ENCODE measurements at places on chromosomes 11 and 22.
A peak's percentile ranks its signal among the peaks of the same experiment; 100 is the strongest.

DNA sequence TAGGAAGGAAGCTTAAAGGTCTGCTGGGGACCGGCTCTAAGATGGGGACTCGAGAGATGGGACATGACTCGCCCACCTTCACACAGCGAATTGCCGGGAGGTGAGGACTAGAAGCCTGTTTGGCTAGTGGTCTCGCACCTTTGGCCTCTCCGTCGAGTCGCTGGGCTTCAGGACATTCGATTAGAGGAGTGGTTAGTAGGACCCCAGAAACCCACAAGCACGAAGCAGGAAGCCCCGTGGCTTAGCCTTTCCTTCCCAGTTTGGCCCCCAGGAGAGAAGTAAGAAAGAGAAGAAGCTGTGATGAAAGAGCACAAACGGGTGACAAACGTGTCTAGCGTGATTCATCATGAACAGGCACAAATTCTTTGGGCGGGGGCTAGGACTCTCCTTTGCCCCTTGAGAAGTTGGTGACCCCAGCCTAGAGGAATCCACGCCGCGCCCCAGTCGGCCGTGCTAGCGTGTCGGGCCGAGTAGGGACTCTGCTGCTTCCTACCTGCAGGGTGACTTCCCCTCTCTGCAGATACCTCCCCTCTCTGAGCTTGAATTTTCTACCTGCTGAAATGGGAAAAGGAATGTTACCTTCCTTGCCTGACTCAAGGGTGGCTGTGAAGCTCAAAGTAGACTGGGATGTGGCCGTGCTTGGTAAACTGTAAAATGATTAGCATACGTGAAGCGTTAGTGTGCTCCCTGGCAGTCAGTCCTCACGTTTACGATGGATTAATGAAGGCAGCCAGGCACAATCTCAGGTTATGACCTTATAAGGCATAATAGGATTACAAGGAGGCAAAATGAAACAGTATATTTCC is 1.1 kb upstream of the ADM start:
- peak; percentile 40 for DNase-seq

DNA sequence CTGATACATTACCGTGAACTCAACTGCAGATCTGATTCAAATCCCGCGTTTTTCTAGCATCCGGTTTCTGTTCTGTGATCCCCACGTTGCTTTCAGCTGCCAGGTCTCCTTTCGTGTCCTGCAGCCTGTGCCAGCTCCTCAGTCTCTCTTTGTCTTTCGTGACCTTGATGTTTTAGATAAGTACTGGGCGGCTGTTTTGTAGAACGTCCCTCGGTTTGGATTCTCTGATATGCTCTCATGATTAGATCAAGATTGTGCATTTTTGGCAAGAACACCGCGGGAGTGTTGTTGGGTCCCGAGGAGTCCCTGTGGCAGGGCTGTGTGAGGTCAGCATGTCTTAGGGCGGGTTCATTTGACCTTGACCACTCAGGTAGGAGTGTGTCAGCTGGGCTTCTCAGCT is 38.6 kb downstream of the KCNQ1 start:
- DNase-seq: no peak

DNA sequence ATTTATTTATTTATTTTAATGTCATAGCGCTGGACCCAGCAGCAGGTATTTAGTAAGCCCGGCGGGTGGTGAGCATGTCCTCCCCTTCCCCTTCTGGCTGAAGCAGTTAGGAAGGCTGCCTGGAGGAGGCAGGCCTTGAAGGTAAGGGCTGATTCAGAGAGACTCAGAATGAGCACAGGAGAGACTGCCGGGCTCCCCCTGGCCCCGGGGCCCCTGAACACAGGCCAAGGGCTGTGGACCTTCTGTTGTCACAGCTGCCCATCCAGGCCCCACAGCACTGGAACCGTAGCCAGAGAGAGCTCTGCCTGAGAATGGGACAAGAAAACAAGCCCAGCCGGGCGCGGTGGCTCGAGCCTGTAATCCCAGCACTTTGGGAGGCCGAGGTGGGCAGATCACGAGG is 52.8 kb downstream of the KCNJ4 start:
- no peak for DNase-seq

DNA sequence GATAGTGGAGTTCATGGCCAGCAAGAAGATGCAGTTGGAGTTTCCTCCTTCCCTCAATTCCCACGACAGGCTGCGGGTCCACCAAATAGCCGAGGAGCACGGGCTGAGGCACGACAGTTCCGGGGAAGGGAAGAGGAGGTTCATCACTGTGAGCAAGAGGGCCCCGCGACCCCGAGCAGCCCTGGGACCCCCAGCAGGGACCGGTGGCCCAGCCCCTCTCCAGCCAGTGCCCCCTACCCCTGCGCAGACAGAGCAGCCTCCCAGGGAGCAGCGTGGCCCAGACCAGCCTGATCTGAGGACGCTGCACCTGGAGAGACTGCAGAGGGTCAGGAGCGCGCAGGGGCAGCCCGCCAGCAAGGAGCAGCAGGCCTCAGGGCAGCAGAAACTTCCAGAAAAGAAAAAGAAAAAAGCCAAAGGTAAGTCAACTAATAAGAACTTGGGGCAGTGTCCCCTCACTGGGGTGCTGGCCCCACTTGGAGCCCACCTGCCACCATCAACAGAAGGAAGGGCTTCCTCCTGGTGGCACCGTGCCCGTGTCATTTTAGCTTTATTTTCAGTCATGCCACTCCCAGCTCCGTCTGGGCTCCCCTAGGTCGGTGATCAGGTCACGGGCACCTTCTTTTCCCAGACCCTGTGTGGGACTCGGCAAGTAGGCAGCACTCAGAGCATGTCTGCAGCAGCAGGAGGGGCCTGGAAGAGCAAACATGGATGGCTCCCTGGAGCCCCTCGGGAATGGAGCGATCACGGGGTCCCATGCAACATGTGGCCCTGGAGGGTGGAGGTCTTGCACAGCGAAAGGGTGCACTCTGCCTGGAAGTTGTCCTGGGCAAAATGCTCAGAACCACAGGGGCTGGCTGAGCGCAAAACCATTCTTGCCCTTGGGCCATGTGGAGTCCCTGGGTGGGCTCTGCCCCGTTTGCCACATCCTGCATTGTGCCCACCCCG is 33.3 kb downstream of the IGHMBP2 start:
- no peak for DNase-seq

DNA sequence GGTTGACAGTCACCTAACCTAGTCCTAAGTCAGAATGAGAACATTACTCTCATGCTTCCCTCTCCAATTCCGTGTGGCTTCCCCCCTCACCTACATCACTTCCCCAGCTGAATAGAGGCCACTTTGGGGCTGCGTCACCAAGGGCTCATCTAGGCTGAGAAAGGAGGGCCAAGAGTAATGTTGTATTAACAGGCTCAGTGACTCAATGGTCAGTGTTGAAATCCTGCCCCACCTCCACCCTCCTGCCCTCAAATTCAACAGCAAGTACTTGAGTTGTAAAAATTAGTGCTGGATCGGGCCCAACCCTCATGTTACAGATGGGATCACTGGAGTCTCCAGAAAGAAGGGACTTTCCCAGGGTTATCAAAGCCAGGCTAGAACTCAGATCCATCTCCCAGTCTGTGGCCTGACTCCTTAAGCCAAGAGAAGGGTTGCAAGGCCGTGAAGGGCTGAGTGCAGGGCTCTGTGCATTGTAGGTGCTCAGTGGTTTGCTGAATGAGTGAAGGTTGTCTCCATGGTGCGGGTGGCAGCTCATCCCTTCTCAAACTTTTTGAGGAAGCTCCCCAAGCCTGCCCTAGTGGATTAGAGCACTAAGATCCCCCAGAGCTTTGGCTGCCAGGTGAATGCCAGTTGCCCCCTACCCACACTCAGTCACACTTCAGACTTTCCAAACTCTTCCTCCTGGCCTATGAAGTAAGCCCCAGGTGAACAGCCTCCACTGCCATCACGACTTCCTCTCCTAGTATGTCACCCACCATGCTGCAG is 3.2 kb downstream of the DGAT2 start:
- DNase-seq: peak; percentile 79

- no peak for DNase-seq
These were observed 463 bp upstream of the PTPMT1 start for GRCh38 chr11:47564933-47565339.

- no peak for DNase-seq
These were observed 61.6 kb downstream of the MORC2 start for GRCh38 chr22:30906946-30907345.

- DNase-seq: peak; percentile 78
These were observed at the start of gene GATD1 for GRCh38 chr11:777288-778255. TSS of gene GATD1 (minus strand) at chr11:777487. CDS start at chr11:777462, 25 bp downstream.

DNA sequence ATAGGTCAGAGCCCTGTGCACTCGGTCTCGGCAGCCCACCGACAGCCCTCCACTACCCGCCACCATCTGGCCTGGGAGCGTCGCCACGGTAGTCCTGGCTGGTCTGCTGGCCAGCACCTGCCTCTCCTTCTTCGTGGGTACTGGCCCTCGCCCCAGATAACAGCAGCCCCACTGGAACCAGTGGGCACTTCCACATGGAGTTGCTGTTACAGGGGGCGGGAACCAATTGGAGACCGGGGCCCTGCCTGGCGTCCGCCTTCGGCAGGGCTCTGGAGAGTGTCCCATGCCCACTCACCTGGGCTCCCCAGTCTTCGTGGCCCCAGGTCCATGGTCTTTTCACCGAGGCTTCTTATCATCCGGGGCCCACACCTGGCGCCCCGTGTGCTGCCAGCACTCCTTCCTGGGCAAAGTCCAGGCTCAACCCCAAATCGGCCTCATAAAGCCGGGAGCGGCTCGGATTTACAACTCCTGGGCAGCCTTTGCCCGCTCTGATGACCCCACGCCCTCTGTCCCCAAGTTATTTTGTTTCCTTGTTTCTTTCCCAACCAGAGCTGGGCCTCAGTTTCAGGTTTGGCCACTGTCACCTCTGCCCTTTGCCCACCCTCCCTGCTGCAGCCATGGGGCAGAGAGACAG is 12.9 kb upstream of the EHD1 start:
- no peak for DNase-seq

DNA sequence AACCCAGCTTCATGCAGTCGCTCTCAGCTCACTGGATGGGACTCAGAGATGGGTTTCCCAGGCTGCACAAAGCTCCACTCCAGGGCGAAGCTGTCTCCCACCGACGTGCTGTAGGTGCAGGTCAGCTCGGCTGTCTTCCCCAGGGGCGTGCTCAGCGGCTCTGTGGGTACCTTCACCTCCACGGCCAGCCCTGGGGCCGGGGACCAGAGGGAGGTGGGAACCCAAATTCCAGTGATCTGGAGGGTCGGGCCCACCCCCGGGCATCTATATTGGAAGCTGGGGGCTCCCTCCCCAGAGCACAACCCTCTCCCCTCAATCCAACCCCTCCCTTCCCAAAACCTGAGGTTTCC is 689 bp downstream of the VSIG2 start:
- DNase-seq: no peak

Data from cardiac fibroblast (primary cell).